ENCODE measurements at places on chromosomes 12 and 14.

- H3K4me1 ChIP-seq = no peaks in the 10 kb centered on the region
- H3K4me3 ChIP-seq = no peak overlapping the region
- H3K36me3 ChIP-seq = no peaks in the 10 kb centered on the region
- DNase-seq = no peak
- H3K27ac ChIP-seq = no peak overlapping the region
- peaks cover 15% of the 10 kb centered on the region for H3K27me3 ChIP-seq
These were observed 249.3 kb upstream of the RTL1 start for GRCh38 chr14:101152855-101153254.

- no peaks in the 10 kb centered on the region for H3K27me3 ChIP-seq
- H3K4me3 ChIP-seq = no peak overlapping the region
- H3K27ac ChIP-seq = peak overlapping the region; percentile 50
- peaks cover 18% of the 10 kb centered on the region for H3K4me1 ChIP-seq
- no peaks in the 10 kb centered on the region for H3K36me3 ChIP-seq
These were observed 98.9 kb upstream of the PLEKHG7 start for GRCh38 chr12:92603741-92604432.

- no peaks in the 10 kb centered on the region for H3K36me3 ChIP-seq
- H3K27ac ChIP-seq = no peak overlapping the region
- H3K4me1 ChIP-seq = peaks cover 6% of the 10 kb centered on the region
- no peak overlapping the region for H3K4me3 ChIP-seq
These were observed 9.7 kb upstream of the SERPINA1 start for GRCh38 chr14:94398182-94398479.

DNA sequence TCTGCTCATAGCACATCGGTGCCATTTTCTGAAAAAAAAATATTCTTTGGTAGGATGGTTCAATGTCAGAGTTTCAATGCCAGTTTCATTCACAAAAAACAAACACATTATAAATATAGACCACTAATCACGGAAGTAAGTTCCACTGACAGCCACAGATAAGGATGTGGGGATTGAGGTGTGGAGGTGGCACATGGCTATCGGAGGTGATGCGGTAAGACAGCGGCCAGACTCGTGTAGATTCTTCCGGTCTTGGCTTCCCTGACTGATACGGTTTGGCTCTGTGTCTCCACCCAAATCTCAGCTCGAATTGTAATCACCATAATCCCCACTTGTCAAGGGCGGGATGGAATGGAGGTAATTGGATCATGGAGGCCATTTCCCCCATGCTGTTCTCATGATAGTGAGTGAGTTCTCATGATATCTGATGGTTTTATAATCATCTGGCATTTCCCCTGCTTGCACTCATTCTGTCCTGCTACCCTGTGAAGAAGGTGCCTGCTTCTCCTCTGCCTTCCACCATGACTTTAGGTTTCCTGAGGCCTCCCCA lies 693.4 kb downstream of the VRK1 start:
- no peak overlapping the region for H3K27ac ChIP-seq
- no peaks in the 10 kb centered on the region for H3K36me3 ChIP-seq
- no peaks in the 10 kb centered on the region for H3K4me1 ChIP-seq
- H3K4me3 ChIP-seq = no peak overlapping the region
- no peak for DNase-seq

DNA sequence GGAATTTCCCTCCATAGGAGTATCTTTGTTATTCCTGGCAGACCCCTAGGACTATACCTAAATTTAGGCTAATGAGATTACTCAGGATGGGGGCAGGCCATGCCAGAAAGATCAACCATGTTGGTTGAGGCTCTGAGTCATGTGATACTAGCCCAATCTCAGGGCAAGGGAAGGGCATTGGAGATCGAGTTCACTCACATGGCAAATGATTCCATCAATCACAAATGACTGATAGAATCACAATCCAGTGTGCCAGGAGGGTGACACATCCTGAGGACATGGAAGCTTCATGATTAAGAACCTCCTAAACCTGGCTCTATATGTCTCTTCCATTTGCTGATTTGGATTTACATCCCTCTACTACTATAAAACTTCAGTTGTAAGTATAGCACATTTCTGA lies 182.3 kb downstream of the NTF3 start:
- H3K4me1 ChIP-seq = peaks cover 6% of the 10 kb centered on the region
- no peak for DNase-seq
- H3K4me3 ChIP-seq = no peak overlapping the region

GRCh38 chr12:109773384-109774011 lies 59.7 kb downstream of the TRPV4 start:
- H3K4me3 ChIP-seq = no peak overlapping the region
- DNase-seq = peak; percentile 48
- no peaks in the 10 kb centered on the region for H3K36me3 ChIP-seq

DNA sequence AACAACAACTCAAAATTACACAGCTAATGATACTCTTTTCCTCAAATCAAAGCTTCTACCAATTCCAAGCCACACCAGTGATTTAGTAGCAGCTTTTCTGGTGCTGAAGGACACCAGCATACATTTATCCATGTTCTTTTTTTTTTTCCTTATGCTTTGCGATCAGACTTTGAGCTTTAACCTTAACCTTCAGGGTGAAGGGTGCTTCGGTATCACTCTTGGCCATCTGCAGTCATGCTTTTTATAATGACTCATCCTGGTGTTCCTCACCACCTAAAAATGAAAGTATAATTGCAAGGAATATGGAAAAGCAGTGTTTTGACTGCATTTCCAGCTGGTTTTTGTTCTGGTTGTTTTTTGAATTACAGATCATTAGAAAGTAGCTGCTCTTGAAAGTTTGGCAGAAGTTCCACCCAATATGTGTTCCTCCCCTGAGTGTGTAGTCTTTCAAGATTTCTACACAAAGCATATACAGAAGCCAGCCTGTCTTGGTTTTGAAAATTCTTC lies 1.3 kb upstream of the SLC41A2 start:
- no peaks in the 10 kb centered on the region for H3K27me3 ChIP-seq
- peak overlapping the region; percentile 95 for H3K27ac ChIP-seq
- no peak for DNase-seq
- peak overlapping the region; percentile 86 for H3K4me3 ChIP-seq
- H3K36me3 ChIP-seq = no peaks in the 10 kb centered on the region

DNA sequence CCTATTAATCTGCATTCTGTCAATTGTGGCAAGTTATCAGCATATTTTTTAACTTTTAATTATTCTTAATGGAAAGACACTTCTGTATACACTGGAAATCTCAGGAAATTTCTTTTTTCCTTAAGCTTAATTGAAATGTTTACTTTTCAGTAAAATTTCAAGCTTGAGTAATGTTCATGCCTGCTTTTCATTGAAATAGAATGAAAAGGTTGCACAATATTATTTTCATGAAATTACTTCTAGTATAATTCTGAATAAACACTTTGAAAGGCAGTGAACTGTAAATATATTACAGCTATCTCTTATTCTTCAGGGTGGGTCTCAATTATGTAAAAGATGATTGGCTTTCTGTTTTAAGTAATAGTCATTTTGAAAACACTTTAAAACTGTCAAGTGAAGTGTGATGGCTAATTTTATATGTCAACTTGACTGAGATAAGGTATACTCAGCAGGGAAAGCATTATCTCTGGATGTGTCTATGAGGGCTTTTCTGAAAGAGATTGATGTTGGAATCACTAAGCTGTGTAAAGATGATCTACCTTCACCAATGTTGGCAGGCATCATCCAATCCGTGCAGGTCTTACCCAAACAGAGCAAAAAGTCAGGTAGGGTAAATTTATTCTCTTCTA lies 29.9 kb downstream of the CLEC2D start:
- DNase-seq = no peak
- no peak overlapping the region for H3K27ac ChIP-seq
- H3K36me3 ChIP-seq = peaks cover 13% of the 10 kb centered on the region
- no peak overlapping the region for H3K4me3 ChIP-seq

DNA sequence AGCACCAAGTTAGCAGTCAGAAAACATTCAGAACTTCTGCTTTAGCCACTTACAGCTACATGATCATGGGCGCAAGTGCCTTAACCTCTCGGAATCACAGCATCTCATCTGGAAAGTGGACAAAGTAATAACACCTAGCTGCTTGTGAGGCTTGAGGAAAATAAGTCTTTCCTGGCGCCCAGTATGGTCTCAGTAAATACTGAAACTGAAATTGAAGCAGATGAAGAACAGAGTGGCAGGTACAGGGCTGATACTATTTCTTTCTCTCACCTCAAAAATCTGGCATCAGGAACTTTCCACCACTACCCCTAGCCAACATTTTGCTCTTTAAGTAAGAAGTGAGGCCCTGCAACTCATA lies 129.7 kb upstream of the FUT8 start:
- no peak overlapping the region for H3K27ac ChIP-seq
- peak overlapping the region; percentile 30 for H3K4me3 ChIP-seq
- peaks cover 4% of the 10 kb centered on the region for H3K27me3 ChIP-seq
- H3K36me3 ChIP-seq = no peaks in the 10 kb centered on the region
- DNase-seq = no peak
- peaks cover 3% of the 10 kb centered on the region for H3K4me1 ChIP-seq

DNA sequence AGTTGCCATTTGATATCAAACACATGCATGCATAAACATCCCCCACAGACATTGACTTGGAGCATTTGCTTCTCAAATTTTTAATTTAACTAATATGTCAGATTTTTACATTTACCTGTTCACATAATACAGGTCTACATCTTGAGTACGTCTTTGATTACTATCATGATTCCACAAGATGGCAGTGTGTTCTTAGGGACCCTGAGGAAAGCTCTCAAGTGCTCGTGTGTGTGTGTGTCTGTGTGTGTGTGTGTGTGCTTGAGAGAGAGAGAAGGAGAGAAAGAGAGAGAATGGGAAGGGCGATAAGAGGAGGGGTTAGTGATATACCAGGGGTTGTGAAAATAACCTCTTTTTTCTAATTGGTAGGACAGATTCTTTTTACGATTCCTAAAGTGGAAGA lies 167.1 kb upstream of the OR4E1 start:
- no peaks in the 10 kb centered on the region for H3K36me3 ChIP-seq
- no peak overlapping the region for H3K4me3 ChIP-seq
- no peak for DNase-seq
- no peak overlapping the region for H3K27ac ChIP-seq

GRCh38 chr14:75757644-75758402 lies 96.8 kb downstream of the TTLL5 start:
- no peak overlapping the region for H3K4me3 ChIP-seq
- no peak for DNase-seq
- peaks cover 8% of the 10 kb centered on the region for H3K36me3 ChIP-seq
- peaks cover 3% of the 10 kb centered on the region for H3K4me1 ChIP-seq
- no peaks in the 10 kb centered on the region for H3K27me3 ChIP-seq
- H3K27ac ChIP-seq = no peak overlapping the region

- no peak within 1 kb of the TSS for H3K27ac ChIP-seq
- no peaks in the 10 kb centered on the region for H3K27me3 ChIP-seq
- H3K36me3 ChIP-seq = peaks cover 3% of the 10 kb centered on the region
- peak; percentile 47 for DNase-seq
- no peak within 1 kb of the TSS for H3K4me3 ChIP-seq
These were observed at the start of gene RTL1 for GRCh38 chr14:100903672-100904185. TSS of gene RTL1 (minus strand) at chr14:100903722. CDS start at chr14:100884788, 18,934 bp downstream.

DNA sequence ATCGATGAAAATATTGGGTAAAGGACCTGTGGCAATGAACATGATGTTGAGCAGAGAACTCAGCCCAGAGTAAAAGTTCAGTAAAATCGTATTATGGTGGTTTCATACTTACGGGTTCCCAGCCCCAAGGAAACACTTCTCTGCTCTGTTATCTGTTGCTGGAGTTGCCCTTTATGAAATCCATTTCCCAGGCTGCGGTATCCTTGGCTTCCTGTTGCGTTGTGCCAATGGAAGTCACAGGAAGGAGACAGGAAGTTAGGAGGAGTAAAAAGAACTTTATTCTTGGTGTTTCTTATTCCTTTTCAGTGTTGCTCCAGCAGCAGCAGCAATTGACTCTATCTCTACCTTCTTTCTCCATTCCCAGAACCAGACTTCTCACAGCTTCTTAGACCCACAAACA lies 965.2 kb downstream of the VRK1 start:
- no peaks in the 10 kb centered on the region for H3K4me1 ChIP-seq
- no peaks in the 10 kb centered on the region for H3K36me3 ChIP-seq
- H3K27ac ChIP-seq = no peak overlapping the region
- no peaks in the 10 kb centered on the region for H3K27me3 ChIP-seq

DNA sequence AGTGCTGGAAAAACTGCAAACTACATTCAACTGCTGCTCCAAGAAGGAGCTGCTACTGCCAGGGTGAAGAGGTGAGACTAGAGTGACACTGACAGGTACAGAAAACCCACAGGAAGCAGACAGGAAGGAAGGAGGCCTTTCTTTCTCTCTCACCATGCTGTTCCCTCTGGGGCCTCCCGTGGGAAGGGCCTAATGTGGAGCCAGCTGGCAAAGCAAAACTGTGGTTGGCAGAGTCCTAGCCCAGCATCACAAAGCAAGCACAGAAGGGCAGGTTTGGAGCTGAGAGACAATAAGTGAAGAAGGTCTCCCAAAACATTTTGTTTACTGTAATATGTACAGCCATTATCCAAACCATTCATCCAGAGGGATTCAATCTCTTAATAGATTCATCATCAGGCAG lies 122.5 kb upstream of the MAX start:
- no peaks in the 10 kb centered on the region for H3K36me3 ChIP-seq
- H3K4me1 ChIP-seq = peaks cover 9% of the 10 kb centered on the region
- H3K27me3 ChIP-seq = no peaks in the 10 kb centered on the region
- H3K4me3 ChIP-seq = no peak overlapping the region

All from tibial artery (tissue), 4 donors.